ENCODE measurements at places on chromosomes 12 and 14.

GRCh38 chr14:99520571-99521081 is 39.4 kb downstream of the CCNK start:
- no peak for DNase-seq

DNA sequence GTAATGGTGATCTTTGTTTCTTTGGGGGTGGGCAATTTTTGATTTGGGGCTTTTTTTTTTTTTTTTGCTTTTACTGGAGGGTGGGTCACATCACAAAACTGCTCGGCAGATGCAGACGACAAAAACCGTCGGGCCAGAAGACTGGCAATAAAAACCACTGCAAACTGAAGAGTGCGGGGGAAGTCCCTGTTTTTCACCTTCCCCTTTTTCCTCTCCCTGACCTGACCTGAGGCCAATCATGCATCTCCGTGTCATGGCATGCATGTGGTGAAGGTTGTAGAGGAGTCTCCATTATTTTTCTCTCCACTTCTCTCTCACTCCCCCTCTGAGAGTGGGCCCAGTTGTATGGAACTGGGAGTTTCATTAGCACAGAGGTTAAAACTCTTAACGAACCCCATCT is 57.5 kb downstream of the AP5M1 start:
- DNase-seq = no peak

DNA sequence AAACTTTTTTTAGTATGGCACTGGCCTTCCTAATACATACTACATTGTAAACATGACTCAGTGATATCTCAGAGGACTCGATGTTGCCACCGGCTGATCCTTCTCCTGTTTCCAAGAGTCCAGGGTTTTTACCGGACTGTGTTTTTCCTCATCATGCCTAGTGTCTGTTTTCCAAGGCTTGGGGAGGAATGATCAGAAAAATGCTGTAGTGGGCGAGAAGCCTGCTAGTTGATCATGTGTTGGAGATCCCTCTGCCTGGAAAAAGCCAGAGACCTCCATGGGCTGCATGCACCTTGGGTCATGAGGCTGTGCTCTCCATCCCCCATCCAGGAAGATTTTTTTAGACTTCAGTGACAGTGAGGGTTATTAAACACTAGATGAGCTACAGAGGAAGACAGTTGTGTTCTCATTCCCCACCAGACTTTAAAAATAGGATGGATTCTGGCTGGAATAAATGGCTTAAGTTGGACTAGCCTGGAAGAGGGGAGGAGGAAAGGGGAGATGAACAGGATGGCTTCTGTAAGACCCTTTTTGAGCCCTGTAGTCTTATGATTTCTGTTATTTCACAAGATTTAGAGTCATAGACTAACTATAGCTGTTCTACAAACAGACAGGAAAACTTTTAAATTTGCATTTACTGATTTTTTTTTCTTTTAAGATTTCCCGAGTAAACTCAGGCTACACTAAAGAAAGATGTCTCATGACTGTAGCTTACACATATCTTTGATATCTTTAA is 145.7 kb downstream of the SAMD4A start:
- DNase-seq = no peak

GRCh38 chr12:119989731-119990381 is 820 bp downstream of the BICDL1 start:
- peak; percentile 61 for DNase-seq

- DNase-seq = no peak
Measured at GRCh38 chr12:124938108-124938507, 23.7 kb upstream of the UBC start.

DNA sequence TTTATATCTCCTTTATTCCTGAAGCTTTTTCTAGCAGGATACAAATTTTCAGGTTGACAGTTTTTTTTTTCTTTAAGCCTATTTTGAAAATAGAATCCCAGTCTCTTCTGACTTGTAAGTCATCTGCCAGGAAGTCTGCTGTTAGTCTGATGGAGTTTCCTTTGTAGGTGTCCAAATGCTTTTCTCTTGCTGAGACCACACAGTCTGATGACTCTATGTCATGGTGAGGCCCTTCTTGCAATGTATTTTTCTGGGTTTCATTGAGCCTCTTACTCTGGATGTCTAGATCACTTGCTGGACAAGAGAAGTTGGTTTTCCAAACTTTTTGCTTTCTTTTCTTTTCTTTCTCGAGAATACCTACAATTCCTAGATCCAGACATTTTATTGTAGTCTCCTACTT is 30.6 kb downstream of the USP15 start:
- no peak for DNase-seq

- no peak for DNase-seq
Measured at GRCh38 chr12:68622250-68622649, 11.6 kb downstream of the RAP1B start.

DNA sequence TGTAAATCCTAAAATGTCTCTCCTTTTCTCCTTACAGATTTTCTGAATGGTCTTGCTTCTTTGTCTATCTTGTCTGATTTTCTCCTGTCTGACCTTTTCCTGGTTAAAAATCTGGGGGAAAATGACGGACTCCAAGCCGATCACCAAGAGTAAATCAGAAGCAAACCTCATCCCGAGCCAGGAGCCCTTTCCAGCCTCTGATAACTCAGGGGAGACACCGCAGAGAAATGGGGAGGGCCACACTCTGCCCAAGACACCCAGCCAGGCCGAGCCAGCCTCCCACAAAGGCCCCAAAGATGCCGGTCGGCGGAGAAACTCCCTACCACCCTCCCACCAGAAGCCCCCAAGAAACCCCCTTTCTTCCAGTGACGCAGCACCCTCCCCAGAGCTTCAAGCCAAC is 23.0 kb downstream of the ACACB start:
- no peak for DNase-seq

- DNase-seq = no peak
Measured at GRCh38 chr14:104129556-104129955, 8.8 kb upstream of the KIF26A start.

Data from stimulated activated CD8-positive, alpha-beta memory T cell treated with anti-CD3 and anti-CD28 coated beads, Interleukin-7, amount 100 ng/mL, for 4 hours (primary cell).